Erythroblast (primary cell): ENCODE measurements at places on chromosomes 12 and 14.

DNA sequence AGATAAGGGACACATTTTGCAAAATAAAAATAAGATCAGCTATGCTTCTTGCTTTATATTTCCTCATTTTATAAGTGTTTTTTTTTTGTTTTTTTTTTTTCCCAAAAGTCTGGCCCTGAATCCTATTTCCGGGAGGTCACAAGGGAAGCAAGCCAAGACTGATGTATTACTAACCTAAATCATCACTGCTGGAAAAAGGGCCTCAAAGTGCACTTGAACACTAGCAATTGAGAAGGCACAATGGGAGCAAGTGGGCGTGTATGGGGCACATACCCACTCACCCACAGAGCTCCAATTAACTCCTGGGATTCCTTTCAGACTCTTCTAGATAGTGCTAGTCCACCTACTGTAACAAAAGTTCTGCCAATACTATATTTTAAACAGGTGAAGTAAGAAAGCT is 58.8 kb downstream of the STON2 start:
- DNase-seq, result no peak

DNA sequence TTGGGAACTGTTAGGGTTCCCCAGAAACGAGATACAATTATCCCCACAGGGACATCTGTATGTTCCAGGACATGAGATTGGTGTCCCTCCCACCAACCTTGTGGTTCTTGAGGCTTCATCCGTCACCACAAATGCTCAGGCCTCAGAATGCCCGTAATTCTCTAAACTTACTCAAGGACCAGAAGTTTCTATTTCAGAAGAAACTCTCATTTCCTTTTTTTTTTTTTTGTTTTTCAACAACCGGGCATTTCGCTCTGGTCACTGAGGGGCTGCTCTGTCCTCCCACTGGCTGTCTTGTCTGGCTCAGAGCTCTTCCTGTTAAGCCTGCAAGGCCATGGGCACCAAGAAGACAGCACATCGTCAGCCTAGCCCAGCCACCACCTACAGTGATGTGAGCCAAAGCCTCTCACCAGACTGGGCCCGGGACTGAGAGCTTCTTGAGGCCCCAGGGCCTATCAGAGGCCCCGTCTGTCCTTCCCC is 36.2 kb downstream of the VDR start:
- DNase-seq, result no peak

GRCh38 chr12:89073027-89073398 is 279.3 kb downstream of the DUSP6 start:
- DNase-seq, result no peak

GRCh38 chr12:110677206-110677911 is 11.6 kb downstream of the HVCN1 start:
- no peak for DNase-seq

- peak; percentile 86 for DNase-seq
Observed at GRCh38 chr12:122021822-122022392, at the start of gene BCL7A. Gene BCL7A (plus strand): TSS chr12:122021884. CDS start chr12:122022092, 208 bp downstream.

DNA sequence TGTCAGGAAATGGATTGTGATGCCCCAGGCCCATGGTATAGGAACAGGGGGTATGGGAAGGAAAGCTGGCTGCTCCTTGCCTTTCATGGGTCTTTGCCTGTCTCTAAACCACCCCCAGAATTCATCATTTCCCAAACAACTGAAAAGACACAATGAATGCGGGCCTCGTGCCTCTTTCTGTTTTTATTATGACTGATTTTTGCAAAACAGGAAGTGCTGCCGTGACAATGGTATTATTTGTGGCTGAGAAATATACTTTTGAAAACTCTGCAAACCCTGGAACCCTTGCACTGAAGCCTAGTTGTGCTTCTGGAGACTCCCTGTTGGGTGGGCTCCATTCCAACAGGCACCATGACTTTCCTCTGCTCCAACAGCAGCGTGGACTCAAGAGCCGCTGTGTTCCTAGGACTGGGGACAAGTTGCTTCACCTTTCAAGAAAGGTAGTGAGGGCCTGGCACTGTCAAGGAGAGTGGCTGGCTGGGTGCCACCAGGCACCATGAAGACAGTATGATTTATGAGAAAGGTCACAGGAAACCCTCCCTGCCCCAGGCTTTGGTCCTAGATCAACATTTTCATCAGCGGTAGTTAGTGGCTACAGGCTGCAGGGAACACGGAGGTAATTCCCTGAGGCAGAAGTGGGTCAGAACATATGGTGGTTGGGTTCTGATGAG is 4.8 kb upstream of the DGLUCY start:
- DNase-seq, result no peak
